Stimulated activated CD8-positive, alpha-beta memory T cell treated with anti-CD3 and anti-CD28 coated beads, Interleukin-15, amount 100 ng/mL, for 24 hours (primary cell): ENCODE measurements at places on chromosomes 6 and 20.

- no peak for DNase-seq
These were observed 355.0 kb upstream of the MAP3K7 start for GRCh38 chr6:90941885-90942284.

DNA sequence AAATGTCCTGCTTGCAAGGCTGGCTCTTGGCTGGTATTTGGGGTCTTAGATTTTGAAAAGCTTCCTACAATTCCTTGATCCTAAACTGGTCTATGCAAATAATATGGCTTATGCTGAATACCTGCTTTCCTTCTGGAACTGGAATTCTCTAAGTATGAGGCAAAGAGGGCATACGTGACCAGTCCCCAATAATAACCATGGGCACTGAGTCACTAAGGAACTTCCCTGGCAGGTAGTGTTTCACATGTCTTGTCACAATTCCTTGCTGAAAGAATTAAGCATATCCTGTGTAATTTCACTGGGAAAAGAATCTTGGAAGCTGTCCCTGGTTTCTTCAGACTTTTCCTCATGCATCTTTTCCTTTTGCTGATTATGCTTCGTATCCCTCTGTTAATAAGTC lies 106.5 kb downstream of the MMS22L start:
- no peak for DNase-seq

GRCh38 chr6:71220466-71220865 lies 68.1 kb upstream of the OGFRL1 start:
- DNase-seq, result no peak

DNA sequence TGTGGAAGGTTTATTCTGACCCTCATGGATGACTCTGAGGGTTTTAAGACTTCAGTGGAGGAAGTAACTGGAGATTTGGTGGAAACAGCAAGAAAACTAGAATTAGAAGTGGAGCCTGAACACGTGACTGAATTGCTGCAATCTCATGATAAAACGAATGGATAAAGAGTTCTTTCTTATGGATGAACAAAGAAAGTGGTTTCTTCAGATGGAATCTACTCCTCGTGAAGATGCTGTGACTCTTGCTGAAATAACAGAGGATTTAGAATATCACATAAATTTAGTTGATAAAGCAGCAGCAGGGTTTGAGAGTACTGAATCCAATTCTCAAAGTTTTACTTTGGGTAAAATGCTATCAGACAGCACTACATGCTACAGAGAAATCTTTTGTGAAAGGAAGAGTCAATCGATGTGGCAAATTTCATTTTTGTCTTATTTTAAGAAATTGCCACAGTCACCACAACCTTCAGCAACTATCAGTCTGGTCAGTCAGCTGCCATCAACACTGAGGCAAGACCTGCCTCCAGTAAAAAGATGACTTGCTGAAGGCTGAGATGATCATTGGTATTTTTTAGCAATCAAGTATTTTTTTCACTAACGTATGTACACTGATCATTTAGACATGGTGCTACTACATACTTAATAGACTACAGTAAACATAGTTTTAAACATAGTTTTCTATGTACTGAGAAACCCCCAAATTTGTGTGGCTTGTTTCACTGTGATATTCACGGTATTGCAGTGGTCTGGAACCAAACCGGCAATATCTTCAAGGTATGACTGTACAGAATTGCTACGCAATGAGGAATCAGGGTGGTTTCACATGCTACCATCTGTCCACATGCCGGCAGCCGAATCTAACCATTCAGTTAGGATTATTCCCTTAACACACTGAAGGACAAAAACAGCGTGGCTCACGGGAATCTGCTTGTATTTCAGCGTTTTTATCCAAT lies 149.0 kb downstream of the MYB start:
- no peak for DNase-seq

GRCh38 chr20:6837730-6838129 lies 70.2 kb downstream of the BMP2 start:
- no peak for DNase-seq

GRCh38 chr6:29403801-29404200 lies 8.4 kb downstream of the OR12D2 start:
- no peak for DNase-seq

GRCh38 chr20:38615283-38615682 lies 13.7 kb downstream of the ARHGAP40 start:
- DNase-seq, result no peak

DNA sequence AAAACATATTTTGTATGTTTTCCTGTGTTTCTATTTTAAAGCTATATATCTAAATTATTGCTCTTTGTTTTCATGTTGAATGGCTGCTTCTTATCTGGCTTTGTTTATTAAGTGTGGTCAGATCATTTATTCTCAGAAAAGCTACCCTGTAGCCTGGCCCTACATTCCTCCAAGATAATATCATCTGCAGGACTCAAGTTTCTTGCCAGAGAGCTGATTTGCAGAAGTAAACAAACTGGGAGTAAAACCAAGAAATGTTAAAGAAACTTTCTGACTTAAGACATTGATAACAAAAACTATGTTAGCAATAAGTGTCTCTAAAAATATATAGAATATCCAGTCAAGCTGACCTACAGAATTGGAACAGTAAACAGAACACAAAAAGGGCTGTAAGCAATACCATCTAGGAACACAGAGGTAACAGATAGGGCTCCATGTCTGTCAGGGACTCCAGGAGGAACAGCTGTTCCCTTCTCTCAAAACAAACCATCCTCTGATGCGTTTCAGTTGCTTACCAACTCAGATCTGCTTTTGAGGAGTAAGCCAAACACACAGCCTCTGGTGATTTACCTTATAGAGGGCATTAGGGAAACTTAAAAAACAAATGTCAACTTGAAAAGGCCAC lies 17.5 kb upstream of the CEP85L start:
- DNase-seq, result no peak

GRCh38 chr6:148492654-148493290 lies 150.1 kb downstream of the SASH1 start:
- DNase-seq, result no peak

GRCh38 chr6:130140084-130140483 lies 82.7 kb downstream of the SAMD3 start:
- no peak for DNase-seq

DNA sequence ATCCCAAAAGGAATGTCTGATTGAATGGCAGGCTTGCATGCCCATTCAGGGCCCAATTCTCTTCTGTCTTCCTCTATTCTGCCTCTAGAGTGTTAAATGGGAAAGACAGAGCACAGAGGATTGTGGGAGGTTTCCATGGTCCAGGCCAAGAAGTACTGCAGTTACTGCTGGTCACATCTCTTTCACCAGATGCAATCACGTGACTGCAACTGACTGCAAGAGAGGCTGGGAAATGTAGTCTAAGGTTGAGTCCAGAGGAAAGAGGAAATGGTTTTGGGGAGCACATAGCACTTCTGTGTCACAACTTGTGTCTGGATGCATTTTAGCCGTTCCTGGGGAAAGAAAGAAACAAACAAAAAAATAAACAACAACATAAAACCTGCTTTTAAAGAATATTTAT lies 336.4 kb upstream of the BTBD3 start:
- DNase-seq, result no peak

DNA sequence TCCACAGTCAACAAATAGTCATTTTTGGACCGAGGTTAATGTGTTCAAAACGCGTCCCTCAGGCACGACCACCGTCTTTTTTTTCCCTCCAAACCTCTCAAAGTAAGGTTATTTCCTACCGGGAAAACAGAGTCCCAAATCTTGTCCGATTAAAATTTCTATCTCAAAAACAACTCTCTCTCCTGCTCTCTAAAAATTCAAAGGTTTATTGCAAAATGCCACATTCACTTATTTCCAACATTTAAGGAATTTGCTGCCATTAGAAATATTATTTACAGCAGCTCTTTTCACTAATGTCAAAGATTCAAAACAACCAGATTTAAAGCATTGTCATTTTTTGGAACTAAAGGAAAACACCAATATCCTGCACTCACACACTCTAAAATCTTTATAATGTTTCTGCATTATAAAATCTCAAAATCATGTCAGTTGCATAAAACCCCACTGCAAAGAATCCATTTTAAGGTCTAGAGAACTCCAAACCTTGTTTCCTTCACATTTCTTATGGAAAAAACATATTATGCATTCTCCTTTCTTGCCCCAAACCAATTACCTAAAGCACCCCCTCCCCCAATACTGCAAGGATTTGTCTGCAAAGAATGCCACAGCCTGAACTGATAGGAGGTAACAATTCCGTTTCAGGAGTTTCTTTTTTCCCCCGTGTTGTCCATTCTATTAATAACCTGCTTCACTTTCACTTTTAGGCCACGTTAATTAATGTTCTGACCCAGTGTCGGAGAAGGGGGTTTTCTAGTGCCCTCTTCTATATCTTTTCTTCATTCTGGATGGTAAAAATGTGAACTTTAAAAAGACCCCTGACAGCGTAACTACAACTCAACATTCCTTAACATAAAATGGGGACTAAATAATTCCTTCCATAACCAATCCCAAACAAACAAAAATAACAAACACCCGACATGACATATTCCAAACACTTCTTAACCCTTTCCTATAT lies 1.4 kb downstream of the NRN1 start:
- DNase-seq, result no peak

DNA sequence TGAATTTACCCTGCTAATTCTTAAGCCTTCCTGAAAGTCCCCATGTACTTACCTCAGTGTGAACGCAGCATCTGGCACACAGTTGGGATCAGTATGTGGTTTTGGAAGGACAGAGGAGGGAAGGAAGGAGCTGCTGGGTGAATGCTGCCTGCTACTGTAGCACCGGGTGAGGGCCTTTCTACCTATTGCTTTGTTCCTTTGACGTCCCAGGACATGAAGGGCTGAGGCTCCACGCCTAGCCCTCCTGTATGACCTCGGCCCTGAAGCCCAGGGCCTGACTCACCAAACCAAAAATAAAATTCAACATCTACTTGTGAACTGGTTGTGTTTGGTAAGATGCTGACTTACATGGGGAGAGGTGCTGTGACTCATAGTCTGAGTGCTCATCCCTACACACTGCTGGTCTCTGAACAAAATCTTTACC lies 51.1 kb downstream of the ARID1B start:
- DNase-seq, result no peak

DNA sequence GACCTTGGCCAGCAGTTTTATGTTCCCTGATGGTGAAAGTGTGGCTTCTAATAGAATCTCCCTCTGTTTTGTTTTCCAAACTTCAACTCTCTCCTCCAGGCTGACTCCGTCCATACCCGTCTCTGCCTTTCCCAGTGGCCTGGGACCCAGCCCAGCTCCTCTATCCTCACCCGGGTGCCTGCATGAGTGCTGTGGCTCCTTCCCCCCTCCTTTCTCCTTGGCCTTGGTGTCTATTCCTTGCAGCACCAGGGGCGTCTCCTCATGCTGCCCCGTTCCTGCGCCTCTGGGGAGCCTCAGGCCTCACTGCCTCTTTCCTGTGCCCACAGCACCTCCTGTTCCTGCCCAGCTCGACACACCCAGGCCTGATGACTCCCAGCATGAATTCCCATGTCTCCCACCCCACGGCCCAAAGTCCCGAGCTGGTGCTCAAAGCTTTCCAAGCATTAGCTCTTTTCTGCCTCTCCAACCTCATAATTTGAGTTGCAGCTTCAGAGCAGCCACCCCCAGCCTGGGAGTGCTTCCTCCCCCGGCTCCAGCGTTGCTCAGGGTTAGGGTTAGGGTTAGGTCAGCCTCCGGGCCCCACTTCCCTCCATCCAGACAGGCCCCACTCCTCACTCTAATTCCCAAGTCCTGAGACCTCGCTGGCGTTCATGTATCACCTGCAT lies 56.3 kb upstream of the AFDN start:
- DNase-seq, result no peak

DNA sequence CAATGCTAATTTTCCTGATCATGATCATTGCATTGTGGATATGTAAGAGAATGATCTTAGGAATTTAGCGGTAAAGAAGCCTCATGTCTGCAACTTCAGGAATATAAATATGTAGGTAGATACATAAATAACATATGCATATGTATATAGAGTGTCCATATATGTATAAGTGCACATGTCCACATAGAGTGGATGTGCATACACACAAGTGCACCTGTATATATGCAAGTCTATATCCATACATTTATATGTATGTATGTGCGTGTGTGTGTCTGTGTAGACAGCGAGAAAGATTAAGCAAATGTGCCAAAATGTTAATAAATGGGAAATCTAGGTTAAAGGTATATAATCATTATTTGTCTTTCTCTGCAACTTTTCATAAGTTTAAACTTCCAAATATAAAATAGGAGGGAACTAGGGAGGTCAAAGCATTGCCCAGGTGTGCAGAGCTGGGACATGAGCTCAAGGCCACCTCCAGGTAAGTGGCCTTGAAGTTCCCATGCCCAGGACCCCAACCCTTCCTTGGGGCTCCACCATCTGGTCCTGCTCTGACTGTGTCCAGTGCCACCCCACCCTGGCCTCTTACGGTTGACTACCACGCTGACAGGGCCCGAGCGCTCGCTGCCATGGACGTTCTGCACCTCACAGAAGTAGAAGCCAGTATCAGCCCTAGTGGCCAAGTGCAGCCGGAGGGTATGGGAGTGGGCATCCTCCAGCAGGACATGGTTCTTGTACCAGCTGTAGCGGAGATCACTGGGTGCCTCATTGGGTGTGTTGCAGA lies 9.6 kb downstream of the SIGLEC1 start:
- DNase-seq, result no peak

GRCh38 chr6:166626177-166627032 lies 646 bp downstream of the RPS6KA2 start:
- no peak for DNase-seq

- no peak for DNase-seq
These were observed 1.8 kb downstream of the CDH4 start for GRCh38 chr20:61253640-61254511.
